Lung (tissue), 17 donors: ENCODE measurements at places on chromosomes 6 and 20. TPM values are rescaled to one million over a fixed set of nuclear protein-coding genes. Genes with fewer than 3 reads are reported as not detected.

- no peaks in the 10 kb centered on the region for H3K27me3 ChIP-seq
- no peak overlapping the region for H3K4me3 ChIP-seq
- no peaks in the 10 kb centered on the region for H3K4me1 ChIP-seq
Observed at GRCh38 chr6:225121-225721, 67.1 kb upstream of the DUSP22 start.

The SEMG1 gene
- 0.14 TPM for total RNA-seq

The BCKDHB gene
- 27.7 TPM for total RNA-seq

- no peaks in the 10 kb centered on the region for H3K27me3 ChIP-seq
- no peak for DNase-seq
- no peaks in the 10 kb centered on the region for H3K36me3 ChIP-seq
- no peak overlapping the region for H3K27ac ChIP-seq
- H3K4me3 ChIP-seq: no peak overlapping the region
Observed at GRCh38 chr20:43283126-43283525, 93.4 kb upstream of the PTPRT start.

DNA sequence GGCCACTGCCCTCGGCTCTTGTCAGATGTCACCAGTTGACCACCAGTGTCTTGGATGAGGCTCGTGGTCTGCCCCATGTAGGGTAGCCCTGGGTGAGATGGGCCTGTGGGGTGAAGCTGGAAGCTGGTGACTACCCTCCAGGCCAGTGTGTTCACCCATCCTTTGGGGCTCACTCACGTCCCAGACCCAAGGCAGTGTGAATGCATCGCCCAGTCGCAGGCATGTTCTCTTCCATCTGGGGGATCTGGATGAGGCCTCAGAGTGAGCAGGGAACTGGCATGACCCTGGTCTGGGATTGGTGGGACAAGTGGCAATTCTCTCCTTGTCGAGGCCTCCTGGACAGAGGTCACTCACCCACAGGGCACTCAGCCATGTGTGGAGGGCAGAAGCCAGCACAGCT, 120.1 kb upstream of the PHACTR3 start:
- no peaks in the 10 kb centered on the region for H3K27me3 ChIP-seq
- no peak overlapping the region for H3K27ac ChIP-seq
- no peak for DNase-seq
- no peak overlapping the region for H3K4me3 ChIP-seq
- H3K36me3 ChIP-seq: no peaks in the 10 kb centered on the region

DNA sequence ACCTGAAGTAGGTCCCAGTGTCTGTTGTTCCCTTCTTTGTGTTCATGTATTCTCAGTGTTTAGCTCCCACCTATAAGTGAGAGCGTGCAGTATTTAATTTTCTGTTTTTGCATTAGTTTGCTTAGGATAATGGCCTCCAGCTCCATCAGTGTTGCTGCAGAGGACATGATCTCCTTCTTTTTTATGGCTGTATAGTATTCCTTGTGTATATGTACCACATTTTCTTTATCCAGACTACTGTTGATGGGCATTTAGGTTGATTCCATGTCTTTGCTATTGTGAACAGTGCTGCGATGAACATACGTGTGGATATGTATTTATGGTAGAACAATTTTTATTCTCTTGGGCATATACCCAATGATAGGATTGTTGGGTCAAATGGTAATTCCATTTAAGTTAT, 125.4 kb downstream of the B3GAT2 start:
- no peak overlapping the region for H3K27ac ChIP-seq
- no peak overlapping the region for H3K4me3 ChIP-seq
- H3K36me3 ChIP-seq: no peaks in the 10 kb centered on the region
- no peak for DNase-seq
